Fibroblast of lung (primary cell): ENCODE measurements at places on chromosomes 2 and 18. TPM values are rescaled to one million over a fixed set of nuclear protein-coding genes. Genes with fewer than 3 reads are reported as not detected.

- peak; percentile 57 for DNase-seq
These were observed 20.5 kb upstream of the KIF1A start for GRCh38 chr2:240840435-240841060.

The ANKRD30BL gene
- not detected in 2 replicates for total RNA-seq

DNA sequence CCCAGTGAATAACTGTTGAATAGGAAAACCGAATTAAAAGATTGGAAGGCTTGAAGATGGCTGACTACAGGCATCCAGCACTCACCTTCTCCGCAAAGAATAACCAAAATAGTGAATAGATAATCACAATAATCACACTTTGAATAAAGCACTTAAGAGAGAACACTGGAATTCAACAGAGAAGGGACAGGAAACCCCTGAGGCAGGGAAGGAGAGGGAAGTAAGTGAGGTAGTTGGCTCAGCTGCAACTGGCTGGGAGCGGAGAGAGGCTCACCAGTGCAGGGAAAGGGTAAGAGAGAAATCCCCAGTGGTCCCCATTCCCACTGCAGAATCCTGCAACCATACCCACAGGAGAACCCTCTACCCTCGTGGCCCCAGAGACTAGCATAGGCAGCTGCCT lies 246.6 kb upstream of the NCKAP5 start:
- no peak for DNase-seq

DNA sequence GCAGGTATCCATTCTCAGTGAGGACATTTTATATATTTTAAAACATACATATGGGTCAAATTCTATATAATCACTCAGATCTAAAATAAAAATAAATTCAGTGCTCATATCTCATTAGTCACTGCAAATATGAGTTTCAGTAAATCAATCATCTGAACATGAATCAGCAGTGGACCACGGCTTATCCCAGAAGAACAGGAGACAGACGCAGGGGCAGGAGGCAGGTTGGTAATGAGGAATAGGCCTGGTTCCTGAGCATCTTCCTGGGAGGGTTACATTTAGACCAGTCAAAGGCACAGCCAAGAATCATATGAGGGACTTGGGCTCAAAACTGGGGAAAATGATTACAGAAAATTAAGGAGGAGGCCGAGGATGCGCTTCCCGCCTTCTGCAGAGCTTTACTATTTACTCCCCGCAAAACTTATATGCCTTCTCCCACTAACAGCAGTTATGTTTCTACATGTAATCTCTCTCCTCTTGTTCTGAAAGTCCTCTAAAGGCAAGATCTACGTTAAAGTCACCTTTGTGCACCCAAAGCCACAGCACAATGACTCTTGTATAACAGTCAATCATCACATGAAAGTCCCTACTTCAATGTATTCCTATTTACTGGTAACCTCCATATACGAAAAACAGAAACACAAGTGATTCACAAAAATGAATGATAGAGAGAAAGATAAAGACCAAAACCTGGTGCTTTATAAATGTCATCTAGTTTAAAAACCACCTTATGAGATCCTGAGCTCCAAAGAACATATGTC lies 35.1 kb downstream of the SH3YL1 start:
- DNase-seq = no peak

The TRIM54 gene
- total RNA-seq = 0.17 TPM in 1 of 2 replicates, not detected in the other

- DNase-seq = no peak
These were observed 127.4 kb downstream of the RTTN start for GRCh38 chr18:70078106-70078505.

DNA sequence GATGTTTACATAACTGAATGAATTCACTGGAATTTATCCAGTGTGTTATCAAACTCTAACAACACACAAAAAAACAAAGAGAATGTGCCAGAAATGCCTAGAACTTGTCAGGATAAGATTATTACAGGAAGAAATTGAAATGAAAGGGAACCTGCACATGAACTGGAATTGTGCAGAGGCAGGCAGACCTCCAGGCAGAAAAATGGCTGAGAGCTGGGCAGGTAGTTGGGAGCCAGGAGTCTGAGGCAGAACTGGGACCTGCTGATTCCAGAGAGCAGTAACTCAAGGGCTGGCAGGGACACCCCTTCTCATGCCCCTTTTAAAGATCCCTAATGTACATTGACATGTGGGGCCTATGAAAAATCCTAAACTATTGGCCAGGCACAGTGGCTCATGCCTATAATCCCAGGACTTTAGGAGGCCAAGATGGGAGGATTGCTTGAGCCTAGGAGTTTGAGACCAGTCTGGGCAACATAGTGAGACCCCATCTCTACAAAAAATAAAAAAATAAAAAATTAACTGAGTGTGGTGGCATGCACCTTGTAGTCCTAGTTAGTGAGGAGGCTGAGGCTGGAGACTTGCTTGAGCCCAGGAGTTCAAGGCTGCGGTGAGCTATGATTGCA lies 674 bp upstream of the SP110 start:
- no peak for DNase-seq

The SCTR gene
- total RNA-seq = not detected in 2 replicates
